Cardiac ventricle fibroblast (primary cell): ENCODE measurements at places on chromosomes 16 and 17. TPM values are rescaled to one million over a fixed set of nuclear protein-coding genes. Genes with fewer than 3 reads are reported as not detected.

Gene MCRIP2
- total RNA-seq, result 21.0 and 34.2 TPM in 2 replicates

Gene G6PC1
- total RNA-seq, result not detected in 2 replicates

Gene TVP23A
- 1.2 TPM in 1 of 2 replicates, not detected in the other for total RNA-seq

Gene ADORA2B
- total RNA-seq, result 37.8 and 39.8 TPM in 2 replicates

Gene ITGAD
- total RNA-seq, result not detected in 2 replicates

Gene LAT
- total RNA-seq, result 0.56 and 0.93 TPM in 2 replicates

Gene KCNJ12
- total RNA-seq, result 0.20 and 0.81 TPM in 2 replicates

Gene BEAN1
- 0.64 and 1.00 TPM in 2 replicates for total RNA-seq

Gene VAT1L
- 0.06 and 0.10 TPM in 2 replicates for total RNA-seq

Gene HOXB6
- total RNA-seq, result not detected in 2 replicates

Gene PRKCB
- 0.15 TPM in 1 of 2 replicates, not detected in the other for total RNA-seq

Gene GRAPL
- total RNA-seq, result 0.10 and 0.25 TPM in 2 replicates

Gene C16orf92
- not detected in 2 replicates for total RNA-seq

Gene ITGAX
- total RNA-seq, result 0.12 TPM in 1 of 2 replicates, not detected in the other

Gene SEPTIN12
- not detected in 2 replicates for total RNA-seq

Gene ZNF423
- total RNA-seq, result 23.2 and 24.3 TPM in 2 replicates

Gene CES5A
- not detected in 2 replicates for total RNA-seq

Gene DPEP2NB
- not detected in 2 replicates for total RNA-seq

Gene CCL7
- total RNA-seq, result 1.5 and 1.6 TPM in 2 replicates

Gene KRTAP4-9
- total RNA-seq, result not detected in 2 replicates

Gene NPIPB13
- total RNA-seq, result 1.7 and 2.1 TPM in 2 replicates

Gene EVPLL
- total RNA-seq, result not detected in 2 replicates

Gene TEDC2
- total RNA-seq, result 1.4 and 2.1 TPM in 2 replicates

Gene PSMC3IP
- 0.64 and 0.81 TPM in 2 replicates for total RNA-seq

Gene TMEM100
- 2.1 and 2.9 TPM in 2 replicates for total RNA-seq

Gene CCDC78
- 0.10 and 1.3 TPM in 2 replicates for total RNA-seq
